ENCODE measurements at places on chromosomes 16 and 17. TPM values are rescaled to one million over a fixed set of nuclear protein-coding genes. Genes with fewer than 3 reads are reported as not detected.

CRYM gene
- total RNA-seq: 3.9 TPM

CPNE7 gene
- 4.9 TPM for total RNA-seq

PRCD gene
- total RNA-seq: 21.4 TPM

SLC38A10 gene
- 67.5 TPM for total RNA-seq

DOC2B gene
- 10.1 TPM for total RNA-seq

HOXB6 gene
- total RNA-seq: 1.2 TPM

DNA sequence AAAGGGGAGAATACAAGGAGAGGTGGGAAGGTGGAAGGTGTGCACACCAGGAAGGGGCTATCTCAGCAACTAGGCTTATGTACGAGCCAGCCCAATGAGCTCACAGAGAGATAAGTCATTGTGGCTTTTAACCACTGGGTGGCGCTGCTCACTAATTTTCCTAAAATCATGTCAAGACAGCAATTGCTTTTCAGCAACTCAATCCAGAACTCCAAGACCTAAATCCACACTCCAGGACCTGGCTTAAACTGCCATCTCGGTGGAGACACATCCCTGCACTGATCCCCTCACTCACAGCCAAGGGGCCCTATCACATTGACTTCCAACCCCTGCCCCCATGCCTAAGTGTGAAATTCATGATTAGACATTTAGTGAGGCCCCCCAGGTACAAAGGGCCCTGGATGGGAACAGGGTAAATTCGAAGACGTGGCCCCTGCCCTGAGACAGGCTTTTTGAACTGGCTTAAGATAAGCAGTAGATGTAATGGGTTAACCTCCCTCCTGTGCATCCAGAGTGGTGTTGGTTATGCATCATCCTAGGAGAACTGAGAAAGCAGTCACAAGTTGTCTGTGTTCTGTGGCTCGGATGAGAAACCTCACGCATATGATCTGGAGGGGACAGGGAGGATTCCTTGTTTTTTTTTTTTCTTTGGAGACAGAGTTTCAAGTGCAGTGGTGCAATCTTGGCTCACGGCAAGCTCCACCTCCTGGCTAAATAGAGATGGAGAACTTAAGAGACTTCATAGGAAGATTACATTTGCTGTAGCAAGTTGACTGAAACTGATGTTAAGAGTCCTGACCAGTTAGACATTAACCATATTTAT is 11.5 kb downstream of the CCL16 start:
- H3K4me1 ChIP-seq: no peaks in the 10 kb centered on the region
- no peaks in the 10 kb centered on the region for H3K27me3 ChIP-seq
- peak; percentile 85 for DNase-seq
- no peak overlapping the region for H3K27ac ChIP-seq

DNA sequence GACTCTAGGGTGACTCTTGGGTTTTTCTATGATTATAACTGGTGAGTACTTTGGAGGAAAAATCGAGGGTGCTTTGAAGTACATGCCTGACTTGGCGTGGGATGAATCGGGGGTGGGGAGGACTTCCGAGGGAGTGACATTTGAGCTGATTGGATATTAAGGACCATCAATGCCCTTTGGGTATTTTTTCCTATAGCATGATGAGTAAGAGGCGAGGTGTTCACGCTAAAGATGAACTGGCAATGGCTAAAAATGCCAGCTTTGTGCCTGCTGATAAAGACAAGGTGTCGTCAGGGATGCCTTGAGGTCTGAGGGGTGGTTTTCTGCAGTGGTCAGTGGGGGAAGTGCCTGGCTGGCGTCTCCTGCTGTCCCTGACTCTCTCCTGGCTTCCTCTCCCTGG is 25.3 kb downstream of the USP43 start:
- no peaks in the 10 kb centered on the region for H3K4me1 ChIP-seq
- H3K36me3 ChIP-seq: no peaks in the 10 kb centered on the region
- H3K27me3 ChIP-seq: no peaks in the 10 kb centered on the region
- DNase-seq: no peak

GRCh38 chr17:67364847-67365737 is 1.3 kb downstream of the PSMD12 start:
- DNase-seq: no peak
- H3K4me1 ChIP-seq: peaks cover 60% of the 10 kb centered on the region
- H3K27me3 ChIP-seq: no peaks in the 10 kb centered on the region

GRCh38 chr17:55717898-55718735 is 4.5 kb downstream of the TMEM100 start:
- no peak overlapping the region for H3K4me3 ChIP-seq
- H3K27me3 ChIP-seq: no peaks in the 10 kb centered on the region
- no peak overlapping the region for H3K27ac ChIP-seq

DNA sequence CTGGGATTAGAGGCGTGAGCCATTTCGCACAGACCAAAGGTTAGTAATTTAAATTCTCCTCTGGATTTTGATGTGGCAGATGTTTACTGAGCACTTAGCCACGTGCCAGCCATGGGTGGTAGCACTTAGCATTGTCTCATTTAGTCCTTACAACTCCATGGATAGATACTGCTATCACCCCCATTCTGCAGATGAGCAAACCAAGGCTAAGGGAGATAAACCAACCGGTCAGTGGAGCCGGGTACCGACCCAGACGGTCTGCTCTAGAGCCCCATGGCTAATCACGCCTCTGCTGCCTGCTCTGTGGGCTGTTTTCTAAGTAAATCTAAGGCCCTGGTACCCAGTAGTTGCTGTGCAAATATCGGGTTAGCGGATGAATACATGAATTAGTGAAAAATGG is 12.6 kb upstream of the ADGRG1 start:
- H3K4me1 ChIP-seq: peaks cover 9% of the 10 kb centered on the region
- no peak overlapping the region for H3K27ac ChIP-seq
- H3K4me3 ChIP-seq: no peak overlapping the region
- DNase-seq: no peak
- H3K27me3 ChIP-seq: no peaks in the 10 kb centered on the region
- H3K36me3 ChIP-seq: no peaks in the 10 kb centered on the region

DNA sequence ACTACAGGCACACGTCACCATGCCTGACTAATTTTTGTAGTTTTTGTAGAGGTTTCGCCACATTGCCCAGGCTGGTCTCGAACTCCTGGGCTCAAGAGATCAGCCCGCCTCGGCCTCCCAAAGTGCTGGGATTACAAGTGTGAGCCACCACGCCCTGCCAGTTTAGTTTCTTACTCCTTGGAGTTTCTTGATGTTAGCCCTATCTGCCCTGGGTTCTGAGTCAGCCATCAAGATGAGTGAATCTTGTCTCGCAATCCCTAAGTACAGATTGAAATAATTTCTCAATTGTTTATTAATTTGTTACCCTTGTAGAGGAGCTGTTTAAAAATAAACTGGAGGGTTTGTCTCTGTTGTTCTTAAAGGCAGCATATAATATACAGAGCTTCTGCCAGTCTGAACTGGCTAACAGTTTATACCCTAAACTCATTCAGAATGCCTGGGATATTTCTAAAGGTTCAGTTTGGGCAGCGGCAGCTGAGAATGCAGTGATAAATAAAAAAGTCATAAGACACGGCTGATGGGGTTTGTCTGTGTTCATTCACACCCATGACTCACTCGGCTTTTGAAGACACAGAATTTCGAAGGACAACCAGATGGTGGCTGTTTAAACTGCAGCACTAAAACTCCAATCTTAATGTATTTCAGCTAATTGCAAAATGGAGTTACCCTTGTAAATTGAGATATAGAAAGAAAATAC is 39.6 kb downstream of the GPRC5B start:
- no peaks in the 10 kb centered on the region for H3K36me3 ChIP-seq
- DNase-seq: no peak
- peak overlapping the region; percentile 65 for H3K27ac ChIP-seq
- H3K4me1 ChIP-seq: no peaks in the 10 kb centered on the region
- H3K27me3 ChIP-seq: no peaks in the 10 kb centered on the region

- H3K4me1 ChIP-seq: no peaks in the 10 kb centered on the region
- H3K4me3 ChIP-seq: no peak overlapping the region
- H3K27ac ChIP-seq: no peak overlapping the region
- H3K36me3 ChIP-seq: no peaks in the 10 kb centered on the region
- H3K27me3 ChIP-seq: no peaks in the 10 kb centered on the region
- no peak for DNase-seq
Observed at GRCh38 chr16:56121156-56121500, 70.2 kb upstream of the GNAO1 start.
